ENCODE measurements at places on chromosomes 7 and 10. TPM values are rescaled to one million over a fixed set of nuclear protein-coding genes. Genes with fewer than 3 reads are reported as not detected.

The HOXA6 gene
- not detected for total RNA-seq

The RAMP3 gene
- total RNA-seq: 0.31 TPM

The CAV1 gene
- 1.5 TPM for total RNA-seq

The THSD7A gene
- 0.10 TPM for total RNA-seq

The NOBOX gene
- total RNA-seq: not detected

The FEZF1 gene
- not detected for total RNA-seq

The BCCIP gene
- 30.6 TPM for total RNA-seq

The PRPS1L1 gene
- 0.31 TPM for total RNA-seq

The CDK1 gene
- total RNA-seq: 3.4 TPM

The SPDYE3 gene
- total RNA-seq: under 0.01 TPM

The ZCWPW1 gene
- 3.3 TPM for total RNA-seq

The C10orf53 gene
- total RNA-seq: not detected

The FAM241B gene
- not detected for total RNA-seq

The LLCFC1 gene
- total RNA-seq: not detected

The ACBD7 gene
- total RNA-seq: 0.42 TPM

The PKD2L1 gene
- under 0.01 TPM for total RNA-seq

The ANKRD61 gene
- not detected for total RNA-seq

The PDZD7 gene
- total RNA-seq: 0.21 TPM
